NCI-H748 treated with DMSO at 0.1 percent for 48 hours (cell line): ENCODE measurements at places on chromosomes 1 and 21.

GRCh38 chr1:51365774-51366173, 35.4 kb upstream of the TTC39A start:
- no peak for DNase-seq

DNA sequence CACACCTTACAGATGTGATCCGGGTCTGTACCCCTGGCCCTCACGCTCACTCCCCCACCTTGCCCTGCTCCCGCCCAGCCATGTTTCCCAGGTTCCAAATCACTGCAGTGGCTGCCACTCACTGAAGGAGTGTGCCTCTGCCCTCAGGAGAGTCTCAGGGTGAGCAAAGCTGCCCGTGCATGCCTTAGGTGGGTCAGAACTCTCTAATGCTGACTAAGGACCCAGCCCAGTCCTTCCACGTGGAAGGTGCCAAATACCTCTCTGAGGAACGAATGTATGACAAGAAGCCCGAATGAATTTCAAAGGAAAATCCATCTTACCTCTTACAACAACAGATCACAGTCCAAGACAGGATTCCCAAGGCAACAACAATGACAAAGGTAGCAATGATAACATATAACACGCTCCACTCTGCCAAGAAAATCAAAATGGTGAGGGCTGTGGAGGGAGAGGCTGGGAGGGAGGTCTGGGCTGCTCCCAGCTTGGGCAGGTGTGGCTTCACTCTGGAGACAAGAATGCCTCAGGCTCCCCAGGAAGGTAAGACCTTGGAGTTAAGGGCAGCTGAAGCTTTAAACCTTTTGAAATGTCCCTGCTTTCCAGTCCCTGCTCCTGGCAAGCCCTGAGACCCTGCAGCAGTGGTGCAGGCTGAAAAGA, 115.2 kb downstream of the KIAA0319L start:
- no peak for DNase-seq

DNA sequence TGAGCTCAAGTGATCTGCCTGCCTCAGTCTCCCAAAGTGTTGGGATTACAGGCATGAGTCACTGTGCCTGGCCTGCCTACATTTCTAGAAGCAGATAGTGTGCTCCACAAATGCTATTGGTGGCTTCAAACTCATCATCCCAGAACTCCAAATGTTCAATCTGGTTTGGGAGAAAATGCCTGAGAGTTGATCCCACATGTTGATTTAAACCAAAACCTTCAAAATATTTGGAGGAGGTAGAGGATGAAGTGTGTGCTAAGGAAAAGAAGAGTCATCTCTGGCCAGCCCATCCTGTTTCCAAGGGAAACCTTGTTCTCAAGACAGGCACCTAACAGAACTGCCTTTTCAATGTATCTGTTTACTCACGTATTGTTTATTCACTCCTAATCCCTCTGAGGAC, 55.4 kb upstream of the GRHL3 start:
- DNase-seq = no peak

DNA sequence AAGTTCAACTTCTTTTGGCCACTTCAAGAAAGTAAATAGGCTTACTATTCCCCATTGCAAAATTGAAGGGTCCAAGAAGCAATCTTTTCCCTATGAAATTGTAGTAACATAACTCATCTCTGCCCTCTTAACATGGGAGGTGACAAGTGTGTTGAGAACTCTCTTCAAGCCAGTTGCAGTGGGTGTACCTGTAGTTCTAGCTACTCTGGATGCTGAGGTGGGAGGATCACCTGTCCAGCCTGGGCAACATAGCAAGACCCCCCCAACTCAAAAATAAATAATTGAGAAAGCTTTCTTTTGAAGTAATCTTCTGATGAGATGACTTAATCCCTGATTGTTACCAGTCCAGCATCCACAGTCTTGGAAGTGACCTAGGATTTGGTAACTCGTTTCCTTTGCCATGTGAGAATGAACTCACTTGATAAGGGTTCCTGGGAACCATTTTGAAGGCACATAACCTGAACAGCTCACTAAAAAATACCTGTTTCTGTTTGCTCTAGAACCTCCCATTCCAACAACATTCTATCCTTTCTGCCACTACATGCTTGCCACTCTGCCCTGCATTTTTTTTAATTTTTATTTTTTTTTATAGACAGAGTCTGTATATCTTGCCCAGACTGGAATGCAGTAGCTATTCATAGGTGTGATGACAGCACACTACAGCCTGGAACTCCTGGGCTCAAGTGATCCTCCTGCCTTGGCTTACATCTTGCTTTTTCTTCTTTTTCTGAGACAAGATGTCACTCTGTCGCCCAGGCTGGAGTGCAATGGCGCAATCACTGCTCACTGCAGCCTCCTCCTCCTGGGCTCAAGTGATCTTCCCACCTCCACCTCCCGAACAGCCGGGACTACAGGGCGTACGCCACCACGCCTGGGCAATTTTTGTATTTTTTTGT, 1.4 kb upstream of the IPO9 start:
- no peak for DNase-seq

DNA sequence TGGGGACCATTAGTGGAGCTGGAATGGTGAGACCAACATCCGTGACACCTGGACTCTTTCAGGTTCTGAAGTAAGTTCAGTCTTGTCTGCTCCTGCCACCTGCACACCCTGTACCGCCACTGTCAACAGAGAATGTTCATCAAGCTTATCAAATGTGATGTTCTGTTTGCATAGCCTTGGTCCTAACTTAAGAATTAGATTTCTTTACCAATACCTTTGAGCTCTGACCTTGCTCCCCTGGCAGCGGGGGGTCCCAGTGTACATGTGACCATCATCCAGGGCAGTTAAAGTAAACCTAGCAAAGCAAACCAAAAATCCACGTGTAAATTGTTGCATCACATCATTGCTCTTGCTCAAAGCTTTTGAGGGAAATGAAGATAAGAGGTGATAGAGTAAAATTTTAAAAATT, 14.5 kb downstream of the SLC25A33 start:
- no peak for DNase-seq
